ENCODE measurements at places on chromosomes 12 and 14. TPM values are rescaled to one million over a fixed set of nuclear protein-coding genes. Genes with fewer than 3 reads are reported as not detected.
A peak's percentile ranks its signal among the peaks of the same experiment; 100 is the strongest.

GRCh38 chr12:27284751-27285150 is 40.7 kb downstream of the STK38L start:
- no peak for DNase-seq

KLHDC2 gene
- 32.3 TPM for total RNA-seq

DNA sequence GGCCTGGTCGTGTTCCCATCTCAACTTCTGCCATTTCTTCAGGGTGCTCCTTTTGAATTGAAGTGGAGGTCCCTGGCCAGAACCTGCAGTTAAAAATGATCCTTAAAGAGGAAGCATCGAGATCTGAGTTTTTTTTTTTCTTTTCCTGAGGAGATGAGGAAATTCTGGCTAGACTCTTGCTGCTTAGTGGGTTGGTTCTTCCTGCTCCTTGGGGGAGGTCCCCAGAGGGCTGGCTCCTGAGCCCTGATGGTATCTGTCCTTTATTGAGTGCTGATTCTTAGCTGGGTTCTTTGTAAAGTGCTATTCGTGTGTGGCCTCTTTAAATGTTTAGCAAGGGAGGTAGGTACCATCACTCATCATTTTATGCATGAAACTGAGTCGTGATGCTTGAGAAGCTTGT is 11.7 kb downstream of the PELI2 start:
- no peak for DNase-seq

DNA sequence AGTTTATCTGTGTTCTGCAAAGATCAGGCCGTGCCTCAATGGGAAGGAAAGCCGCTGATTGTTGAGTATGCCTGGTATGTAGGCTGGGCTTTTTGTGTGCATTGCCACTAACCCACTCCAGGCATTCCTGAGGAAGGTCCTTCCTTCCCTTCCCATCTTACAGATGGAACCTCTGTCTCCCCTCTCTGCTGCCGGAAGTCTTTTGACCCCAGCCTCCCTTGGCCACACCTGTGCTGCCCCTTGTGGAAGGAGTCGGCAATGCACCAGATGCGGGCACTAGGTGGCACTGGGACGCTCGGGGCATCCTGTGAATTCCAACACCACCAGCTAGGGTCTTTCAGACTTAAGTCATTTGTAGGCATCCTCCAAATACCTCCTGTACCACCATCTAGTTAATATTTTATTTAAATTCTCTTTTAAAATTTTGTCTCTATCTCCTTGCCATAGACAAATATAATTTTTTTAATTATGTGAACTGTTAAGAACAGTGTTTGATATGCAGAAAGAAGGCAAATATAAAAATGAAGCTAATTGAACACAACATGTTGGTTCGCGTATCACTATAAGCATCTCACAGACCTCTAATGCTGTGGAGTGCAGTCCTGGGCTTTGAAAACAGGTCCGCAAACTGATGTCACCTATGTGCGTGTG is 99.6 kb downstream of the RIN3 start:
- DNase-seq: peak; percentile 59

PCED1B gene
- total RNA-seq: 63.2 TPM

DNA sequence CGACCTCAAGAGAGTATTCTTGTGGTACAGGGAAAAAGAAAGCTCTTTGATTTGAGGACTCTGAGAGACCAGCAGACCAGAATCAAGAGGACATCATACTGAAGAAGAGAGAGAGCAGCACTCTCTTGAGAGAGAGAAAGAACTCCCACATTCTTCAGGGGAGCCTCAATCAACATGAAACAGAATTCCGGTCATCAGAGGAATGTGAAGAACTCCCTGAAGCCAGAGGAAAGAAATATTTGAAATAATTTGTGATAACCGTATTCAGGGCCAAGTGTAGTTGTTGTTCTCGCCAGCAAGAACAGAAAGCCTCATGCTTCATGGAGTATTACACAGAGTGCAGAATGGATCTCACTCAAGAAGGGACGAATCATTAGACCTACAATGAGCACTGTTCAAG is 363.8 kb upstream of the TMEM132C start:
- no peak for DNase-seq

KLRC2 gene
- 6.8 TPM for total RNA-seq

DNA sequence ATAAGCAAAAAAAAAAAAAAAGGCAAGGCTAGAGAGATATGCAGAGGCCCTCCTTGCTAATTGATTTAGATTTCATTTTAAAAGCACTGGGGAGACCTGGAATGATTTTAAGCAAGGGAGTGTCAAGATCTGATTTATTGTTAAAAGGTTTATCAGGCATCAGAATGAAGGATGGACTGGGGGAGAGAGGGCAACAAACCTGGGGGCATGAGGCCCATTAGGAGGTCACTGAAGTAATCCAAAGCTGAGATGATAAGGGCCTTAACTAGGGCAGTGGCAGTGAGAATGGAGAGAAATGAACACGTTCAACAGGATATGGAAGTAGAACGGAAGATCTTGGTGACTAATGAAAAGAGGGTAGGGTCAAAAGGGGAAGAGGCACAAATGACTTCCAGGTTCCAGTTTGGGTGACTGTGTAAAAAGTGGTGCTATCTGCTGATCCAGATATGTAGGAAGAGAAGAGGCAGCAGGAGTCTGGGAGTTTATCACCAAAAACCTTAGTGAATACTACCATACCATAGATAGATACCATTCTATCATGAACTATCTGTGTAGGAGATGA is 24.0 kb downstream of the KITLG start:
- DNase-seq: no peak

DNA sequence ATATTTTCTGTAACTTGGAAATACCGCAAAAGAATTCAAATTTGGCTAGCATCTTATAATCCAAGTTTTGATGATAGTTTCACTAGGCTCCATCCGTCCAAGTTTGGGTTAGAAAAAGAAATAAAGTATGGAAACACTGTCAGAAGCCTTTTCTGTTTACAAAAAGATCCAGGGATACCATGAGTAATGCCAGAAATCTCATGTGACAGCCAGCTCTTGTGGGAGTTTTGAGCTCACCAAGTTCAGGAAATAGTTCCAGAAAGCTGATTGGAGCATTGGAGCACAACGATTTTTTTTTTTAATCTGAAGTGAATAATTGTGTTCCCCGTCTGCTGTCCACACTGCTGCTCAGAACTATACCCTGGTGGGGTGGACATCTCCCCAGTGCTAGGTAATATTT is 229.7 kb upstream of the NPAS3 start:
- DNase-seq: no peak

MGP gene
- total RNA-seq: not detected

GRCh38 chr14:91138511-91139359 is 24.9 kb downstream of the DGLUCY start:
- DNase-seq: peak; percentile 71

DNA sequence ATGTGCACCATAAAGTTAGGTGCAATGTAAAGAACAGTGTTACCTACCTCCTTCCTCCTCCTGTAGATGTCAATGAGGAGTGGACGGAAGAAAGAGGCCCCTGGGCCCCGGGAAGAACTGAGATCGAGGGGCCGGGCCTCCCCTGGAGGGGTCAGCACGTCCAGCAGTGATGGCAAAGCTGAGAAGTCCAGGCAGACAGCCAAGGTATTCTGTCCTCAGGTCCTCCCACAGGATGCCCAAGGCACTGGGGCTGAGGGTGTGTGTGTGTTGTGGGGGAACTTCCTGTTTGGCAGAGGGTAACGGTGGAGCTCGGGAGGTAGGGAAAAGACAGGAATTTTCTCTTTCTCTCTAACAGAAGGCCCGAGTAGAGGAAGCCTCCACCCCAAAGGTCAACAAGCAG is 6.4 kb downstream of the ATN1 start:
- no peak for DNase-seq

SYT1 gene
- total RNA-seq: not detected

DNA sequence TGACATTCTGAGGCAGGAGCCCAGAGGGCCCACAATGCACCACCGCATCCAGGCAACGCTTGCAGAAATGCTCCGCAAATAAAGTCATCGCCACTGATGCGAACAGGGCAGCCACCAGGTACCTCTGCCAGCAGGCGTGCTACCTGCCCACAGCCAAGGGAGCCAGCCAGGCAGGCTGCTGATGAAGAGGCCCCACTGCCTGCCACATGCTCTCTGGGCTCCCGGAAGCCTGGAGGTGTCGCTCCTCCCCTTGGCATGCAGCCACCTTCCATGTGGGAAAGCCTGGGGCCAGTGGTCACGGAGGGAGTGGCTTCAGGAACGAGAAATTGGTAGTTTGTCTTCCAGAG is 14.7 kb downstream of the GPR132 start:
- no peak for DNase-seq

DNA sequence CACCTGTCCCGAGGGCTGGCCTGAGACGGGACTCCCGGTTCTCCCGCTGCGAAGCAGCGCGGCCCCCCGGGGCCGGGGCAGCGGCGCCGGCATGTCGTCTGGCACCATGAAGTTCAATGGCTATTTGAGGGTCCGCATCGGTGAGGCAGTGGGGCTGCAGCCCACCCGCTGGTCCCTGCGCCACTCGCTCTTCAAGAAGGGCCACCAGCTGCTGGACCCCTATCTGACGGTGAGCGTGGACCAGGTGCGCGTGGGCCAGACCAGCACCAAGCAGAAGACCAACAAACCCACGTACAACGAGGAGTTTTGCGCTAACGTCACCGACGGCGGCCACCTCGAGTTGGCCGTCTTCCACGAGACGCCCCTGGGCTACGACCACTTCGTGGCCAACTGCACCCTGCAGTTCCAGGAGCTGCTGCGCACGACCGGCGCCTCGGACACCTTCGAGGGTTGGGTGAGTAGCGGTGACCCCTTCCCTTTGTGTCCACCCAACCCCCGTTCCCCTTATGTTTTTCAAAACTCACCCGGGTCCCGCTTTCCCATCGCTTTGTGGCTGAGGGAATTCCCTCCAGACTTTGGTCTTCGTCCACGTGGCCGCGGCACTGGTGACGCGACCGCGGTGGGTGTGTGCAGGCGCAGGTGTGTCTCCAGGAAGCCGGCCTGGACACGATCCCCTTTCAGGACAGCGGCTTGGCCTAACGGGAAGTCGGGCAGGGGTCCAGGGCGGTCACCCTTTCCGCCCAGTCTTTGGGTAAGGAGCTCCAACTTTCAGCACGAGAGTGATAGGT is 826 bp downstream of the PRKCH start:
- peak; percentile 61 for DNase-seq

DNA sequence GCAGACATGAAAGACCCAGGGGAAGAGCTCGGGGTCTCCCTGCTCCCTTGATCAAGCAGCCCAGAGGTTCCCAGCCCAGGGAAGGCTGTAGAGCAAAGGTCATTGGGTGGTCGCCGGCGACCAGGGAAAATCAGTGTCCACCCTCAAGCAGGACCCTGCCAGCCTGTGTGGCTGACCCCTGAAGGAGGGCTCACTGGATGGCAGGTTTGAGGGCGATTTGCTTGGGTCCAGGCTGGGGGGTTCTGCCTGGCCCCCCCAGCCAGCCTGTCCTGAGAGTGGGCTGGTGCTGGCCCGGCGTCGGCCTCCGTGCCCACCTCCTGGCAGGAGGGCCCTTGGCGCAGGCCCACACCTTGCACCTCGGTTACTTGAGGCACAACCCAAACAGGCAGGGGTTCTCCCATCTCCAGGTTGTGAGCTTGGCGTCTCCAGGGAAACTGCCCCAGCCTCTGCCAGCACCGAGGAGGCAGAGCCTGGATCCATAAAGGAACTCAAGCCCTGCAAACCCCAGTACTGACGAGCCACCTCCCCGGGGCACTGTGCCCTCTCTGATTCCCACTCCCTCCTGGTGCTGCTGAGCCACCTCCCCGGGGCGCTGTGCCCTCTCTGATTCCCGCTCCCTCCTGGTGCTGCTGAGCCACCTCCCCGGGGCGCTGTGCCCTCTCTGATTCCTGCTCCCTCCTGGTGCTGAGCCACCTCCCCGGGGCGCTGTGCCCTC is 329.0 kb upstream of the SFSWAP start:
- peak; percentile 29 for DNase-seq

- no peak for DNase-seq
These were observed 164.0 kb upstream of the SYT1 start for GRCh38 chr12:78700565-78700964.

CCDC92 gene
- total RNA-seq: 16.4 TPM

DNA sequence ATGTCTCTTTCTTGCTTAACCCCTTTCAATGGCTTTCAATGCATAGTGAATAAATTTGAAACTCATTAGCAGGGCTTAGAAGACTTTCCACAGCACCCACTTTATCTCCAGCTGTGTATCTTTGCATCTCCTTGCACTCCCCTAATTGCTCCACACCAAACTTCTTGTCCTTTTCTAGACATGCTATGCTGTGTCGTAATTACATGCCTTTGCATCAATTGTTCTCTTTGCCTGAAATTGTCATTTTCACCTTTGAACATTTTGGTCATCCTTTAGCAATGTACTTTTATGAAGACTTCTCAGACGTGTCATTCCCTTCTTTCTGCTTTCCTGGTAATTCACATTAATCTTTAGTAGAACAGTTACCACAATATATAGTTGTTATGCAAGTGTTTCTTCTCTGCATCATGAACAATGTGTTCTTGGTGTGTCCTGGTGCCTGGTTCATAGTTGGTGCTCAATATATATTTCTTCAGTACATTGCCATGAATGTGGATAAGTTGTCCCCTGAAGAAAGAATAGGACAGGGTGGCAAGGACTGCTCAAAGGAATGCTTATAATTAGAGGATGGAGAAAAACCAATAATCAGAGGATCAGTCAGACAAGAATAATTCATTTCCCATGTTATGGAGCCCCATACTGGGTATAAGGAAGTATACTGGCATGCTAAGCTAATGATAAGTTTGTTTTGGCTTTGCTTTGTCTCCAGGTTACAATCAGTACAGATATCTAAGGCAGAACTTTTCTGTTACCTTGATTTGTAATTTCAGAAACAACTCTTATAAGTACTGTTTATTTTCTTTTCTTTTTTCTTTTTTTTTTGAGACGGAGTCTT is 27.2 kb downstream of the ARF6 start:
- DNase-seq: no peak

DNA sequence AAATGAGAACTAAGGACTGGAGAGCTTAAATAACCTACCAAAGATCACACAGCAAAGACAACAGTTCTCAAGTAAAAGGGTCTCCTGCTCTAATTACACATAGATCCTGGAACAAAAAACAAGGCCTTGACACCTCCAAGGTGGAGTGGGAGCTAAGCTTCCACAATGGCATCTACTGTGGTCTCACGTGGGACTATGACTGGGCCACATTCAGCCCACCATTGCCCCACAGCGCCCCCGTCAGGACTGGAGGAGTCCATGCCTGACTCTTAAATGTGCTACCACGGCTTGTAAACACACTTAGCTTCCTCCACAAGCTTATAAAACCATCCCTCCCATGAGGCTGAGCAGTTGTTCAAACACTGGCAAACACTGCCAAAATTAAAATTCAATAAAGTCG is 88.5 kb downstream of the GCH1 start:
- no peak for DNase-seq

DNA sequence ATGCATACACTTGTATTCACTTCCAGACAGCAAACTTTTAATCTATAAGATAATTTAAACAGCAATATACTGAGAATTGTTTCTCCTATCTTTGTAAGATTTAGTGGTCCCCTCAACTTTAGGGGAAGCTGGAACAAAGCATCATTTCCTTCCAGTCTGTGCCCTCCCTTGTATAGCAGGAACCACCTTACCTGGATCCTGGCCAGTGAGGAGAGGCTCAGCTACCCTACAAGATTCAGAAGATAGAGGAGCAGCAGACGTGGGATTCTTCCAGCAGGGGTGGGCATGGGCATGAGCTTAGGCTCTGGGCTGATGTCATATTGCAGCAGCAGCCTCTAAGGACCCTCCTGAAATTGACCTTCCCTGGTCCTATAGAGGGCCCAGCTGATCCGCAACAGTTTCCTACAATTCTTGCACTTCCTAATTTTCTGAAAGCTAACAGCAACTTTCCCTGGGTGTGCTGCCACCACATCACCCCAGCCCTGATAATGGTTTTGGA is 21.3 kb downstream of the MOK start:
- DNase-seq: no peak

INHBC gene
- total RNA-seq: not detected

All from activated CD8-positive, alpha-beta memory T cell treated with anti-CD3 and anti-CD28 coated beads, Interleukin-2, amount 10 ng/mL, durations not matched to agents 7 days and 5 days (primary cell).